Tibial nerve (tissue), 4 donors: ENCODE measurements at places on chromosomes 6 and 20. TPM values are rescaled to one million over a fixed set of nuclear protein-coding genes. Genes with fewer than 3 reads are reported as not detected.

Gene ETV7
- 1.0 TPM for total RNA-seq

Gene MYCT1
- total RNA-seq = 13.6 TPM

Gene C20orf204
- total RNA-seq = 1.7 TPM

Gene SPTLC3
- 17.1 TPM for total RNA-seq

Gene RAB44
- total RNA-seq = 1.0 TPM

Gene POU5F1
- not detected for total RNA-seq

Gene NDRG3
- total RNA-seq = 20.9 TPM

Gene CST4
- not detected for total RNA-seq

Gene RAB22A
- 23.8 TPM for total RNA-seq

Gene ACTL10
- 4.3 TPM for total RNA-seq

GRCh38 chr6:144315226-144315980 is 30.3 kb downstream of the UTRN start:
- DNase-seq = no peak

DNA sequence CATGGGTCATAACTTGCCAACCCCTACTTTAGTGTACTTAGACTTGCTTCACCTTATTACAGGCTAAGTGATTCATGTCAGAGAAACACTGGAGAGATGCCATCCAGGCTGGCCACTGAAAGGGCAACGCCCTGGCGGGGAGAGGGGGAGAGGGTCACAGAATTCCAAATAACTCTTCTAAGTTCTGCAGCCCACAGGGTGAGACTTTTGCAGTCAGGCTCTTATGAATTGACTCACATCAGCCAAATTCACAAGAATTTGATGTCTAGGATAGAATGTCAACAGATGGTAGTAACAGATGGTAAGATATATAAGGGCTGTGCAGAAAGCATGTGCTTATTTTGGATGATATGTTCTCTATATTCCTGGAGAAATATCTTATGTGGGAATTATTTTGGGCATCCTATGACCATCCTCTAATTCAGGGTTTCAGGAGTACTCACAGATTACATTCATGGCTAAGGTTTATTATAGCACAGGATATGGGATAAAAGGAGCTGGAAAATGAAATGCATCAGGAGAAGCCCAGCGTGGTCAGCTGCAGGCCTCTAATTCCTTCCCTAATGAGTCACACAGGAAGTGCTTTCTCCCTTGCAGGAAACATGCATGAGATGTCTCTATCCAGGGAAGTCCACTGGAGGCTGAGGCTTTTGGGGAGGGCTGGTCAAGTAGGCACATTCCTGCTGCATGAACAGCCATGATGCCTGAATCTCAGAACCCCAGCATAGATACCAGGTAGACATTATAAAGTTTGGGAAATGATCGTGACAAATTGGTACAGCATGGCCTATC is 58.7 kb upstream of the RIN2 start:
- no peak for DNase-seq

DNA sequence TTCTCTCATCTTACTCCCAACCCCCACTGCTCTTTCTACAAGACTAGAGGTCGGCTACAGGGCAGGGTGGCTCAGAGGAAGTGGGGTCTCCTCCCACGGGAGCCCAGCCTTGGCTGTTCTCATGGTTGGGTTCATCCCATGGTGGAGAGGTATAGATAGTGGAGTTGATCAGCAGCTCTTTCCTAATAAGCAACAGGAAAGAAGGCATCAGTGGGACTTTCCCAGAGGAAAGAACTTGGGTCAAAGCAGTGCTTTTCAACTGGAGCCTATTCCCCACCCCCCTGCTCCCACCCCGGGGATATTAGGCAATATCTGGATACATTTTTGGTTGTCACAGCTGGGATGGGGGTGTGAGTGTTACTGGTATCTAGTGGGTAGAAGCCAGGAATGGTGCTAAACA is 200.9 kb downstream of the NFATC2 start:
- DNase-seq = no peak

- no peak for DNase-seq
These were observed 32.4 kb upstream of the RPP40 start for GRCh38 chr6:5036269-5036668.

DNA sequence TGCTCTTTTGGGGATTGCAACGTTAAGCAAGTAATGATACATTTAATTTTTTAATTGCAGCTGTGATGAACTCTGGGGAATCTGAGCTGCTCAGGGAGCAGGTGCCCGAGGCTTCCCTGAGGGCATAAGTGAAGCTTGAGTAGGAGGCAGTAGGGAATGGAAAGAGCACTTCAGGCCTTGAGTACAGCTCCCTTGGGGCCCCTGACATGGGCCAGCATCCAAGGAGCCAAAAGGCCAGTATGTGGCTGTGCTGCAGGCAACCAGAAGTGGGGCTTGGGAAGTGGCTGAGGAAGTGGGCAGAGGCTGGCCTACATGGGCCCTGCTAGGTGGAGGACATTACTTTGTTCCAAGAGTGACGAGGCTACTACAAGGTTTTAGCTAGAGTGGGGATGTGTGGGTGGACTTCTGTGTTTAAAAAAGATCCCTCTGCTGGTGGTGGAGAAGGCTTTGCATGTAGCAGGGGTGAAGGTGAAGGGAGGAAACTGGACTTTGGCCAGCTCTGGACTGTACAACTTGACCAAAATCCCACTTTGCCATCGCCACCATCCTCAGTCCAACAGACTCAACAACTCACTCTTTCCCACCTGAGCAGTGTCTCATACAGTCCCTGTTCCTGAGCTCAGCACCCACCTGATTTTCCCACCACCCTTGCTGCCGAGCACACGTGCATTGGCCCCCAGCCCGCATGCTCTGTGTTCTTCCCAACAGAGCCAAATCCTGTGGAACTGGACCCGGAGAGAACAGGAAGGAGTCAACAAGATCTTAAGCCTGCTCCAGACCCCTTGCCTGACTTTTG is 10.9 kb upstream of the ZNF831 start:
- no peak for DNase-seq

GRCh38 chr6:105993341-105994117 is 92.6 kb upstream of the PRDM1 start:
- DNase-seq = no peak

DNA sequence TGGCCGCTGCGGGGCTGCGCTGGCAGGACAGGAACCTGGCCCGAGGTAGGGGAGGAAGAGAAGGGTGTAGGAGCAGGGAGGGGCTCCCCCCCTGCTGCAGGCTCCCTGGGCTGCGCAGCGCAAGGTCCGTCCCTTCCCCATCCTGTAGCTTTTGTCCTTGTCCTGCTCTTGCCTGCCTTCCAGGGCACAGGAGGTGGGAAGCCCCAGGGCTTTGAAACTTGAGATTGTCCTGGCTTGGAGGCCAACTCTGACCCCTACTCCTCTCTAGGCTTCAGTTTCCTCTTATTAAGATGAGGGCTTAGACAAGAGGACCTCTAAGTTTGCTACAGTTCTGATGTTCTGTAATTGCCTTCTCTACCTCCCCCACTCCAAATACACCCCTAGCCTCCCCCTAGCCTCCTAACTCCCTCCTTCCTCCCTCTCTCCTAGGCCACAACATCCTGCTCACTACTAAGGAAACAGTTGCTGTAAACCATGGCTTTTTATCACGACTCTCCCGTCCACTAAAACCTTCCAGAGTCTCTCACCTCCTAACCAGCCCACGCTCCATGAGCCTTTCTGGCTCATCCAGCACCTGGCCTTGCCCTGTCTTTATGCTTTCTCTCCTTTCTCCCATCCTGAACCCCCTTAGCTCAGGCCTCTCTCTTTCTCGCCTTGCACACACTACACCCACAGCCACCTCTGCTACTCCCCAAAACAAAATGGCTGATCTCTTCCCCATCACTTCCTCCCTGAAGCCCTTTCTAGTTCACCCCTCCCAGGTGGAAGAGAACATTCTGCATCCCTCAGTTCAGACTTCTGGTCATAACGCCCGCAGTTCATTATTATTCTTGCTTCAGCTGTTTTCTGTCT is 10.2 kb downstream of the UNC5CL start:
- DNase-seq = no peak

DNA sequence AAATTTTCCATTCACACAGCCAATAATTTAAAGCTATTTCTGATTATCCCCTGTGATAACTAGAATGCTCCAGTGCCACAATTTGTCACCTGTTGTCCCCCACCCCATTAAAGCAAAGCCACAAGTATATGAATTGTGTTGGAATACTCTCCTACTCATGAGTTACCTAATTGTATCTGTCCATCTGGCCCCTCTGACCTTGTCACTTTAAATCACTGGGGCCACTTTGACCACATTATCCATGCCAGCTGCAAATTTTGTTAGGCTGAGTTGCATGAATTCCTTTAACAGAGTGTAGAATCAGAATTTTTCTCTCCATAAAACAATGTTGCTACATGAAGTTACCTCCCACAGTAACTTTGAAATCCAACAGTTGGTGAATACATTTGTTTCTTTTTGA is 204.6 kb downstream of the MEI4 start:
- DNase-seq = no peak

DNA sequence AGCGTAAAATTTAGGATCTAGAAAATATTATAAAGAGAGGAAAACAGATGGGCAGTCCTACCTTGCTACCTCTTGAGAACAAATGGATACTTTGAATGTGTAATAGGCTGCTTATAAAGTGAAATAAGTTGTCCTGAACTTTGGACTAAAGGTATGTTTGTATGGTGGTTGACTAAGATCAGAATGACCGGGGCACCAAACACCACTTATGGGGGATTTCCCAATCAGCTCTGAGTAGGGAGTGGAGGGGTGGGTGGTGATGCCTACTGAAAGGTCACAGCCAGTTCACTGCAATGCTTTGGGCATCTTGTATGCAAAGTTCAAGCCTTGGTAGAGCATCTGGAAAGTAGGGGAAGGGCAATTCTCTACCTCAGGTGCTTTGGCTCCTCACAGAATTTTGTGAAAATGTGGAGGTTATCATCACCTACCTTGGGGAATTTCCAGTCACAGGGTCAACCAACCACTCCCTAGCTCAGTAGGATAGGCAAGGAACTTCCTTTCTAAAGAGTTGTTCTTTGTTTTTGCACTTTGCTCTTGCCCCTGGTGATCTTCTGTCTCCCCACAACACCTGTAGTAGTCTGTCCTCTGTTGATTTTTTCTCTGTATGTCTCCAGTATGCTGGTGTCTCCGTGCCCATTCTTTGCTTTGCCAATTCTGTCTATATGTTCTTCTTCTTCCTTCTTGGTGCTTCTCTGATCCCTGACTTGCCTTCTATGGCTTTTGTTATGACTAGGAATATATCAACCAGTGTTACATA is at the start of gene TRIM31:
Gene TRIM31 (minus strand): TSS at position 88 of the 757 bp plus-strand sequence. CDS start 285 bp downstream, outside the sequence.
- DNase-seq = no peak

DNA sequence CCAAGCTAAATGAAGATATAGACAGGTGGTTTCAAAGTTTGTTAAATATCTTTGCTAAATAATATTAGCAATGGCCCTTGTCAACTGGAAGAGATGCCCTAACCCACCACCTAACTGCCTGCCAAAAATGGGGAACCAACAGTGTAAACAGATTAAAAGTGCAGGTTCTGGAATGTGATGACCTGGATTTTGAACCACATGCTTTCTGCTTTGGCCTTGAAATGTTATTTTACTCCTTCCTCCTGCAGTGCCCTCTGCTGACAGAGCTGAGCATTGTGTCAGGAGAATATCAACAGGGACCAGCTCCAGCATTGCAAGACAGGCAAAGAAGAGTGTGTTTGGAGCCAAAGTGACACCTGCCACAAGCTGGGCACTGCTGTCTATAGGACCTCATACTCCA is 226.6 kb downstream of the MYLK4 start:
- no peak for DNase-seq

DNA sequence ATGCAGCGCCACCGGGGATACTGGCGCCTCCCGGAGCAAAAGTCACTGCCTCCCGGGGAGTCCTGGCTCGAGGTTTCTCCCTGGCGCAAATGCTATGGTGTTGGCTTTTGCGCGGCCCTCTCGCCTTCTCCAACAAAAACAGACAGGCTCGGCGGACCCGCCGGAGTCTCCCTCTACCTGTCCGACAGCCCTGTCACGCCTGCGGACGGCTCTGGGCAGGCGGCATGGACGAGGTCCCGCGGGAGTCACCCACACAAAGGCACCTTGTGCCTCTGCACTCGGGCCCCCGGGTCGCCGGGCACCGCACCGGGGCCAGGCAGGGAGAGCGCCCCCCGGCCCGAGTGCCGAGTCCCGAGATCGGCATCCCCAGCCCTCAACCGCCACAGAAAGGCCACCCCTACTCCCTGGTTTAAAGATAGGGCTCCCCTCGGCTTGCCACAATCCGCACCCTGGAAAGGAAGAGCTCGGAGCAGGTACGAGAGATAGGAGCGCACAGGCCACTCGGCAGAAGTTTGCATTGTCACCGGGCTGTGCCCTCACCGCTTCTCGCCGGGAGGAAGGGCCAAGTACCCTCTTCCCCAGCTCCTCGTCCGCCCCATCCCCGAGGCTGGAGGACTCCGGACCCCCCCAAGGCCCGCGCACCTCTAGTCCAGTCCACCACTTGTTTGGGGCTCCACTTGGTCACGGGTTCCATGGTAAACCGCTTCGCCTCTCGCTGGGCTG is 903 bp downstream of the CNKSR3 start:
- DNase-seq = no peak

DNA sequence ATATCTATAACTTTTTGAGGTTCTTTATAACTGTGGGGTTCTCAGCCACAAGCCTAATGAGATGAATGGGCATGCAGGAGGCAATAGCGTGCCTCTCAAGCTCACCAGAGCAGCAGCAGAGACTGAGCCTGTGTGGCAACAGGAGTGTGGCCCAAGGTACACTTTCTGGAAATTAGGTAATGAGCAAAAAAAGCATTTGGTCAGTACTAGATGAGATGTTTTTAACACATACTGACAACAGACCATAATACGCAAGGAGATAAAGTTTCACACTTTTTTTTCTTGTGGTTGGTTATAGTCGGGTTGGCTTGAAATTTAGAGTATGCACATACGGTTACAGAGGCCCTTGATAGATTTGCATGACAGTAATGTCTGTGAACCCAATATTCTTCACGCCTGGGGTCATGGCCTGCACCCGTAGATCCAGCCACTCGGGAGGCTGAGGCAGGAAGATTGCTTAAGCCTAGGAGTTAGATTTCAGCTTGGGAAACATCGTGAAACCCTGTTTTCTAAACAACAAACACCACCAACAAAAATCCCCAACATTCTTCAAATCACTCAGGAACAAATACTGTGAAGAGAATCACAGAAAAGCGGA is 300.1 kb downstream of the GMDS start:
- no peak for DNase-seq

GRCh38 chr6:46217671-46218131 is 46.9 kb upstream of the ENPP5 start:
- DNase-seq = no peak

- no peak for DNase-seq
These were observed 53.9 kb upstream of the SCML4 start for GRCh38 chr6:107877968-107878367.

DNA sequence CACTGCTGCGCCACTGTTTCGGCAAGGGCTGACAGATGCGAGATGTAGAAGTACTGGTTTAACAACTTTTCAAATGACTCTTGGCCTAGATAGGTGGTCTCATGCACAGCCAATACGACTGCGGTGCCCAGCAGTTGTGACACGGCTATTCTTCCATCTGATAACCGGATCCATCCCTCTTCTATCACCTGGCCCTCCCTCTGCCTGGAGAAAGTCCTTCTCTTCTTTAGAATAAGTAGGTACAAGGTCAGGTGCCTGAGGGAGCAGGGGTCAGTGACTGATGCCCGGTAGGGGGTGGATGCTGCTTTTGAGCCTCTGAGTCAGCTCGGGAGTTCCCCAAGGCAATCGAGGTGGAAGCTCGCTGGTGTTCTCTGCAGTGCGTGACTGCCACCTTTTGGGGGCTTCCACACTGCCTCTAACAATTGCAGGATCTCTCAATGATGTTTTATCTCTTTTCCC is 166.8 kb upstream of the GRIK2 start:
- DNase-seq = no peak

- no peak for DNase-seq
These were observed 107.8 kb downstream of the MAP3K5 start for GRCh38 chr6:136684466-136684865.
